ENCODE measurements at places on chromosomes 1 and 21. TPM values are rescaled to one million over a fixed set of nuclear protein-coding genes. Genes with fewer than 3 reads are reported as not detected.

DNA sequence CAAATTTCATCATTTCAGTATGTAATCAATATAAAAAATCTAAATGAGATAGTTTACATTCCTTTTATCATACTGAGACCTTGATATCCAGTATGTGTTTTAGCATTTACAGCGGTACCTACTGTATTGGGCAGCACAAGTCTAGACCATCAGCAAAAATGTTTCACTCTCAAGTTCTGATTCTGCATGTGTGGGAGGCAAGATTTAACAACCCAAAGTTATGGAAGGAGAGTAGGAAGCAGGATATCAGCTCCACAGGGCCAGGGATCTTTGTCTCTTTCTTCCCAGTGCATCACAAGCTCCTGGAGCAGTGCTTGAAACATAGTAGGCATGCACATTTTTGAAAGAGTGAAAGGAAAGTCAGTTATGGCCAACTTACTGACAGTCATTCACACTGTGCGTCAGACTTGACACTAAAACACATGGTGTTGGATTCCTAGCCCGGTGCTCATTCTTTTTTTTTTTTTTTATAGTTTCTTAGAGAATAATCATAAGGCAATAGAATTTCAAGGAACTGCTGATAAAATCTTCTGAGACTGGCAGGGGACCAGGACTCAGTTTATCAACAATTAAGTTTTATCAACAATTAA is 6.1 kb downstream of the TENT5C start:
- no peak for DNase-seq

DNA sequence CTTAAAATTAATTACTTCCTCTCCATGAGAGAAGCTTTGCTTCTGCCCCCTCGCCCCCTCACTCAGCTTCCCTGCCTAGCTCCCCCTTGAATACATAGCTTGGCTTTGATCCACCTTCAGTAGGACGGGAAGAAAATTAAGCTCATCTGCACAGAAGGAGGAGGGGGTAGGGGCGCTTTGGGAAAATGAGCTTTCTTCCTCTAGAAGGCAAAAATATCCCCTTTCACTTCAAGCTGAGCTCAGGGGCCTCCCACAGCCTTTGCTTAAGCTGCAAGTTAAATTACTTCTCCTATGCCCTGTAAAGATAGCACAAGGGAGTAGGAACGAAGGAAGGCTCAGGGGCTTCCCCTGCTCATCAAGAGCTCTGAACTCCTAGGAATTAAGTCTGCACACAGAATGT is 65.2 kb upstream of the GOLT1A start:
- DNase-seq: no peak

DNA sequence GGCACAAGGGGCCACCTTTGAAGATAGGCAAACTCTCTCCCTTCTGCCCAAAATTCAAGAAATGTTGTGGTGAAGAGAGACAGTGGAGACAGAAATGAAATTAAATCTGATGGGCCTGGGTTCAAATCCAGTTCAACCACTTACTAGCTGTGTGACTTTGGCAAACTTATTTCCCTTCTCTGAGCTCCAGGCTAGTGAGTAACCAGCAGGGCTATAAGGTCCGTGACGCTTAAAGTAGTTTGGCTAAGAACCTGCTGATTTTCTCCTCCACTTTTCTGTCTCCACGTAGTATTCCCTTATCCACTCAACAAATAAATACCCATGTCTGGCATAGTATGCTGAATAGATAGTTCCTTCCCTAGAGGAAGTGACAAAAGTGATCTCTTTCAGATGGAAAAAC is 1.9 kb downstream of the SLC2A1 start:
- DNase-seq: no peak

Gene C1orf185
- not detected for total RNA-seq

DNA sequence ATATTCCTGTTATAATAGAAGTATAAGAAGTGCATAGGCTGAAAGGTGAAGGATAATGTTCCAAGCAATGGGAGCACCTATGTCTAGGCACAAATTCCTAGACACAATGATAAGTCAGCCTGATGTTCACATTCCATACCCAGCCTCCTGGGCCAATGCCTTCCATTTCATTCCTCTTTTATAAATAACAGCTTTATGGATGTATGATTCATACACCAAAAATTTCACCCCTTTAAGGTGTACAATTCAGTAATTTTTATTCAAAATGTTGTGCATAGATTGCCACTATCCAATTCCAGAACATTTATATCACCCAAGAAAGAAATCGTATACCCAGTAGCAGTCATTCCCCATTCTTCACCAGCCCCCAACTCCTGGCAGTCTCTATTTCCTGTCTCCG is 118.8 kb downstream of the BRINP2 start:
- DNase-seq: no peak

Gene WNT3A
- not detected for total RNA-seq

Gene GJB5
- not detected for total RNA-seq

Gene RBM11
- not detected for total RNA-seq

Gene URB1
- 16.7 TPM for total RNA-seq

DNA sequence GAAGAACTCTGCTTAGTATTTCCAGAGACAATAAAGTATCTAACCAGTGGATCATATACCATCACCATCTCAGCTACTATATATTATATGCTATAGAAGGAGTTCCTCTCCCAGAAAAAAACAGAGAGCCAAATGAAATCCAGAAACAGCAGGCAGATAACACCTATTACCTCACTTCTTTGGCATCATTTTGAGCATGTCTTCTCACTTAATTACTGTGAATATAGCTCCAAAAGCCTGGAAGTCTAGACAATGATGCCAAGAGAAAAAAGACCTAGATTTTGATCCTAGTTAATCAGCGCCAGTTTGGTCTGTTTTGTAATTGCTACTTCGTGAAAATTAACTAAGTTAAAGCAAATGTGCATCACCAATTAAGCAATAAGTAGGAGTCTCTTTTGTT is 131.3 kb downstream of the EIF4G3 start:
- no peak for DNase-seq

- no peak for DNase-seq
These were observed 2.8 kb downstream of the ANKRD34A start for GRCh38 chr1:145961425-145962156.

DNA sequence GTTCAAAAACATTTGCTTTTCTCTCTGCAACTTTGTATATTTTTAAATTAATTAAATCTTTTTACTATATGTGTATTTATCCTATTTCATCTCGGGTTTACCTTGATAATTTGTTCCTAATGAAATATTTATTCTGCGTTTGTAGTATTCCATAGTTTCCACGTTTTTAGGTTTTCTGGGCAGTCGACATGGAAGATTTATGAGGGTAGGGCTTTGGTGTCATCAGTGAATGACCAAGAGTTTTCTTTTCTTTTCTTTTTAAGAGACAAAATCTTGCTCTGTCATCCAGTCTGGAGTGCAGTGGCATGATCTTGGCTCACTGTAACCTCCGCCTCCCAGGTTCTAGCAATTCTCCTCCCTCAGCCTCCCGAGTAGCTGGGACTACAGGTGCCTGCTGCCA is 17.2 kb upstream of the ZNF669 start:
- DNase-seq: no peak

- DNase-seq: no peak
These were observed 18.3 kb upstream of the MAP10 start for GRCh38 chr1:232786845-232787455.

DNA sequence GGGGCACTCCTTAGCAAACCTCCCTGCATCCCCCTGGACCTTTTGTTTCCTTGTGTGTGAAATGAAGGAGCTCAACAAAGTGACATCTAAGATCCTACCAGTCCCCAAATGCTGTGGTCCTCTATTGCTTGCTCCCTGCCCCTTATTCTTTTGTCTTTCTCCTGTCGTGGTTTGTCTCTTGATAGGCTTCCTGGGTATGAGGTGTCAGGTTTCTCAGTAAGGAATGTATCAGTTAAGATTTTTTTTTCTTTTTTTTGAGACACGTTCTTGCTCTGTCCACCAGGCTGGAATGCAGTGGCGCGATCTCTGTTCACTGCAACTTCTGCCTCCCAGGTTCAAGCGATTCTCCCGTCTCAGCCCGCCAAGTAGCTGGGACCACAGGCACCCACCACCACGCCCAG is 16.8 kb downstream of the CNIH3 start:
- no peak for DNase-seq
